WERI-Rb-1 (cell line): ENCODE measurements at places on chromosomes 1 and 21.

DNA sequence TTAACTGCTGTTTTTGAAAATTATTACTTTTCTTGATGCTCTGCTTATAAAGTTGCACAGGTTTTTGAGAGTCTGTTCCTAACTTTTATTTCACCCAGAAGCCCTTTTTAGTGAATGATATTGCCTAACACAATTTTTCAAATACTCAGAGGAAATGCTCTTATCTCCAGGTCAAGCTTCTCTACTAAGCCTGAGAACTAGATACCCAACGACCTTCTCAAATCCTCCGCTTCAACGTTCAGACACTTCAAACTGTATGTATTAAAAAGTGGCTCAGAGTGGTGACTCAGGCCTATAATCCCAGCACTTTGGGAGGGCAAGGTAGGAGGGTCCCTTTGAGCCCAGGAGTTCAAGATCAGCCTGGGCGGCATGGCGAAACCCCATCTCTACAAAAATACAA lies 88.5 kb downstream of the ASH1L start:
- DNase-seq: peak; percentile 41

DNA sequence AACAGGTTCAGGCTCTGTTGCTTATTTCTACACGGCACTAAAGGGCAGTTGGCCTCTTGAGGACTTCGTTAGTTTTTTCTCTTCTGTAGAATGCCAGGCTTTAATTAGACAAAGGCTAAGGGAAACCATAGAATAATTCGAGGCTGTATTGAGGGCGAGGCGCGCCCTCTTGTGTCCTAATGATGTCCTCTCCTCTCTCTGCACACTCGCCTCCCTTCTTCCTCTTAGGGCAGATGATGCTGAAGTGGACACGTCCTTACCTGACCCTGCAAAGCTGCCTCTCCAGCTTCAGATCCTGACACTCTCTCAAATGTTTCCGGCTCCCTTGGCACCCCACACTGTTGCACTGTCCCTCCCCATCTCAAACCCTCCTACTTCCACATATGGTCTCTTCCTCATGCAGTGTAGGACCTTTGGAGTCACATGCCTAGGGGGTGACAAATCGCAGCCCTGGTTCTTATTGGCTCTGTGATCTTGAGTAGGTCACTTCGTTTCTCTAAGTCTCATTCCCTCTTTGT lies 1.9 kb upstream of the ZSCAN20 start:
- DNase-seq: peak; percentile 85

GRCh38 chr1:153608742-153609584 lies 4.0 kb downstream of the S100A16 start:
- DNase-seq: peak; percentile 81

- no peak for DNase-seq
Measured at GRCh38 chr1:110155878-110156522, 5.7 kb downstream of the SLC6A17 start.

GRCh38 chr1:10152709-10153284 lies 57.6 kb upstream of the KIF1B start:
- peak; percentile 60 for DNase-seq
